COLO829 (cell line): ENCODE measurements at places on chromosomes 4 and X.
A peak's percentile ranks its signal among the peaks of the same experiment; 100 is the strongest.

DNA sequence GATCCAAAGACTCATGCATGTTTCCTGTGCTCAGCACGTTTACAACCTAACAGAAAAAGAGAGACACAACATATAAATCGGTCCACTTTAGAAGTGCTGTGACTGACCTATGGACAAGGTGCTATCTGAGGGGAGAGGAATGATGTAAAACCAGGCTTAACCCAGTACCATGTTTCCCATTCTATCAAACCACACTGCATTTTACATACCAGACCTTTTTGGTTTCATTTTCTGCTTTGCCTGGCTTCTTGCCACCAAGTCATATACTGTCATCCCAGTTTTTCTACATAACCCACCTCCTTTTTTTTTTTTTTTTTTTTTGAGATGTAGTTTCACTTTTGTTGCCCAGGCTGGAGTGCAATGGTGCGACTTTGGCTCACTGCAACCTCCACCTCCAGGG lies 82.2 kb downstream of the KLF8 start:
- DNase-seq = no peak

DNA sequence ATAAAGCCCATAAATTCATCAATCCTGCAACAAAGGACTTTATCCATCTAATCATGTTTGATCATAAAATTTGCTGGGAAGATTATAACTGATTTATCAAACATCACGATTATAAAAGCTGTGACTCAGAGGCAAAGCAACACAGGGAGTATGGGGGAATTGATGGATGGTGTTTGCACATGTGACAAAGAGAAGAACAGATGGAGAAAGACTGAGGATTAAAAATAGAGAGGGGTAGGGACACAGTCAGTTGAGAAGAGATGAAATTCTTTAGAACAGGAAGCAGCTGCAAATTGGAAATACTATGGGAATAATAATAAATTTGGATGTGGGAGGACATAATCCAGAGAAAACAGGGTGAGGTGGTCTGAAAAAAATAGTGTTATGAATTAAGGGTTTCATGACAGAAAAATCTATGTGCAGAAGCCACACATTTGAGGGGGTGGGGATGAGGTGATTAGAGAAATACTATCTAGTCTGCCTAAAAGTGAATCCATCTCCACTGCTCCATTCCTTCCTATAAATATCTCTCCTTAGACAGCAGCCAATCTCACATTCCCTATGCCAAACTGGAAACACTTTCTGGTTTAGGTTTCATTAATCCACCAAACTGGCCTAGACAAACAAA lies 6.2 kb downstream of the PRR32 start:
- no peak for DNase-seq

GRCh38 chr4:158147151-158147550 lies 25.7 kb downstream of the GASK1B start:
- DNase-seq = no peak

GRCh38 chrX:47828984-47829383 lies 7.7 kb upstream of the ZNF81 start:
- DNase-seq = no peak

DNA sequence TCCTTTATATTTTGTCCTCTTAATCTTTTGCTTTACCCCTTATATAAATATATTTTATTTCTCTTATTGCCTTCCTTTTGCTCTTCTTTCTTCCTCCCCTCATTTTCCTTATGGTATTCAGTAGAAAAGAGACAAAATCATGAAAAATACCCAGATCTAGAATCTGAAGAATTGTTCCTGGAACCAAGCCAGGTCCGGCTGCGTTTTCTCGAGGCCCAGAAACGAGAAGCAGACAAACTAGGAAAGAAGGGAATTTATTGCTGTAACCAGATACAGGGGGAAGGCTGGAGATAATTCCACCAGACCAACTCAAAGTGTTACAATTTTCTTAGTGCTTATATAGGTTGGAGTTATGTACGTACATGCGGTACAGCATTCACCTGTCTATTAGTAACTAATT lies 328.7 kb downstream of the GABRG1 start:
- DNase-seq = no peak

DNA sequence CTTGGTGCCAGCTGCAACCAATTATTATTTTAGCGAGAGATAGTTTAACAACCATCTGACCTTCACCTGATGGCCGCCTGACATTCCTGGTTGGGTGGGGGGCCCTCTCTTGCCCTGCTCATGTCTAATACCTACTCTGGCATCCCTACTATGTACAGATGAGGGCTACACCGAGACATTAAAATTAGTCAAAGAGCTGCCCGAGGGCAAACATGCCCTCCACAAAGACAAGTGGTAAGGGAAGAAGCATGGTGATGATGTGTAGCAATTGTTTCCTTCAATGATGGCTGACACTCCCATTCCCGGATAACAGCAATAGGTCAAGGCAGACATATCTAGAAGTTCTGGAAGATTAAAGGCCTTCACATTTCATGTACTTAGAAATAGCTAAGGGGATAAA lies 49.6 kb downstream of the MAP7D3 start:
- no peak for DNase-seq

DNA sequence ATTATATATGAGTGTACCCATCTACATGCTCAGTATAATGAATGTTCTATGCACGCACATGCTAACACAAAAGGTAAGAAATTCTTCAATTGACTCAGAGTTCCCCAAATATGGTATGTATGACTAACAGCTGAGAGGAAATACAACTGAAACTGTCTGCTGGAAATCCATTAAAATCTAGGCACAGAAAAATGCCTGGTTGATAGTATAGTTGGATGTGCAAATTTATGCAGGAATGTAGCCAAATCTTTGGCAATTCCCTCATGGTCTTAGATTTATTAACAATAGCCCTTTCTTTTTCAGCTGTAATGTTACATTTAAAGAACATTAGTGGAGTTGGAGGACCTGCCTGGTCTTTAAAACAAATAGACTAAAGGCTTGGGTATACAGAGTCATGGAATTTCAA lies 5.5 kb downstream of the CAMK2D start:
- DNase-seq = peak; percentile 87

DNA sequence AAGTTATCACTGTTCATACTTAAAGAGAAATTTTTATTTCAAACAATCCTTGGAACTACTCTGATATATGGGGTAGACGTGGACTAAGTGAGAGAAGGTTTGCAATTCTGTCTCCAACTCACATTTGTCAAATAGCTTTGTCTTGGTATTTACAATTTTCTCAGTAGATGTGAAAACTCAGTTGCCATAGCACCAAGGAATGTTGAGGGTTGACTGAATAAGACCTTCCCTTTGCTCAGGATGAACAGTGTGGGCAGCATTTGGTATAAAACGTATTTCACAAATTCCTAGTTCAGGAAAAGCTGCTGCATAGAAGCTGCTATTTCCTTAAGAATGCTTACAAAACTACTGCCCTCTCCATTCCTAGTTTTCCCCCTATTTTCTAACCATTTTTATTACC lies 399.5 kb downstream of the NKX6-1 start:
- DNase-seq = no peak

- DNase-seq = no peak
Measured at GRCh38 chr4:36771411-36772153, 473.0 kb upstream of the NWD2 start.

GRCh38 chr4:102423375-102423774 lies 77.8 kb upstream of the NFKB1 start:
- no peak for DNase-seq

GRCh38 chr4:76535603-76536372 lies 100.8 kb downstream of the SHROOM3 start:
- DNase-seq = no peak

DNA sequence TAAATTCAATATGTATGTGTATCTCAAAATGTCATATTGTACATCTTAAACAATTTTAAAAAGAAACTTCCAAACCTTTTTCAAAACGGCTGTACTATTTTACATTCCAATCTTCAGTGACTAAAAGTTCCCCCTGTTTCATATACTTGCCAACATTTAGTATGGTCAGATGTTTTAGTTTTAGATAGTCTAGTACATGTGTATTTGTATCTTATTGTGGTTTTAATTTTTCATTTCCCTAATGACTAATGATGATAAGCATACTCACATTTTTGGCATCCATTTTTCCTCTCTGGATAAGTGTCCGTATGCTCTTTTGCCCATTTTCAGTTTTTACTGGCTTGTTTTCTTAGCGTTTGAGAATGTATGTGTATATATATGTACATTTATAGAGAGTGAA lies 212.2 kb upstream of the MAGEB18 start:
- DNase-seq = no peak

DNA sequence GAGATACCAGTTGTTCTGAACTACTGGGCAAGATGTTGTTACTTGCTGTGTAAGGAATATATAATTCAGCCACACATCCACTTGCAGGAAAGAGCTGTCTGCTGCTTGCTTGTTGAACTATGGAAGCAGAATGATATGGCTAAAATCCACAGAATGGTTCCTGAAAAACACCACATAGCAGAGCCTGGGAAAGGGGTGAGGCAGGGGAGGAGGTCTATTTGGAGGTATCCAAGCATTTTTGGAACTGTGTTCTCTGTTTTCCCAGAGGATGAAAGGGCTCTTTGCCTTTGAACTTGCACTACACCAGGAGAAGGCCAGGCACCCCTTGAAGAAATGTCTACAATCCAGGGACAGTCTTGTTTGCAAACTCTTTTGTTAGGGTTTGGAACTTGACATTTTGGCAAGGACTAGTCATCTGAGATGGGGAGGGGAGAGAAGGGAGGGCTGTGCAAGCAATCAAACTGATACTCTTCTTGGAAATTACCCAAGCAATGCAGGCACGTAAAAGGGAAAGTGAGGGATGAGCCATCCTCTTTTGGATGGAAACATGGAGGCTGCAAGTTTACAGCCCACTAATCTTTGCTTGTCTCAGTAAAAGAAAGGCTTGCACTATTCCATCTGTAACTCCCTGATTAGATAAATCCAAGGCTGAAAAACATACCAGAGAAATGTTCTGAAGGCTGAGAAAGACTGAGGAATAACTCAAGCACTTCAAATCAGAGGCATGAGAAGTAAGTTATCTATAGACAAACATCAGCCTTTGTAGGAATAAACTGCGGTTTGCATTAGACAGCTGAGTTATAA lies 141.0 kb downstream of the TSPAN5 start:
- no peak for DNase-seq

- no peak for DNase-seq
Measured at GRCh38 chr4:110483516-110483915, 7.6 kb downstream of the ENPEP start.

DNA sequence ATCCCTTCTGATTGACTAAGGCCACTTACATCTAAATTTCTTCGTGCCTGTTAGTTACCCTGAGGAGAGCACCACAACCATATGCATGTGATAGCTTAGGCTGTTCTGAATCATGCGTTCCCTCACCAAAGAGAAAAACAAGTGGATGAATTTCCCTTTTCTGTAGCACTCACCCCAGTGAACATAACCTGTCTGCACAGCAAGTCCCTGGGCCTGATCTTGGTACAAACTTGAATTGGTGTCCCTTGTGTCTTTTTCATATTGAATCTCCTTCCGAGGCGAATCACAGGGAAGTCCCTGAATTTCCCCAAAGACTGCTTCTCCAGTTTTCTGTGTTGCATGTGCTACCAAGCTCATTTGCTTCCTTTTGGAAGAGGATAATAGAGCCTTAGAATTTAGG lies 100.4 kb downstream of the KLHL8 start:
- no peak for DNase-seq

GRCh38 chr4:304969-305680 lies at the start of gene ZNF732:
ZNF732 (minus strand) TSS chr4:305474; CDS start chr4:305310, 164 bp downstream.
- DNase-seq = no peak

- no peak for DNase-seq
Measured at GRCh38 chr4:186151499-186151898, 39.9 kb upstream of the CYP4V2 start.

DNA sequence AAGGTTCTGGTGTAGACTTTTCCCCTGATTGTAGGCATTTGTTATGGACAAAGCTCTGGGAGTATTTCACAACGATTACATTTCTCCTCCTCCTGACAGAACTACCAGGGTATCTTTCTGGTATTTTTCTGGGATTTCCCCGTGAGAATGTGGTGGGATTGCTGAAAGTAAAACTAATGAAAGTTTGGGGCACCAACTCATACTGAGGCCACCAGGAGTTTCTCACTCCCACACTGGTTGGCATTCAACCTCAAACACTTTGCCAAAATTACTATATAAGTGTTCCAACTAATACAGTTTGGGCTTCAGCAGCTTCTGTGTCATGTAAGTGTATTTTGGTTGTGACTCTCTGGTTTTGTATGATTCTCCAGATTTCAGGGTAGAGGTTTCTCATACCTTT lies 855.1 kb downstream of the GLUD2 start:
- DNase-seq = no peak

DNA sequence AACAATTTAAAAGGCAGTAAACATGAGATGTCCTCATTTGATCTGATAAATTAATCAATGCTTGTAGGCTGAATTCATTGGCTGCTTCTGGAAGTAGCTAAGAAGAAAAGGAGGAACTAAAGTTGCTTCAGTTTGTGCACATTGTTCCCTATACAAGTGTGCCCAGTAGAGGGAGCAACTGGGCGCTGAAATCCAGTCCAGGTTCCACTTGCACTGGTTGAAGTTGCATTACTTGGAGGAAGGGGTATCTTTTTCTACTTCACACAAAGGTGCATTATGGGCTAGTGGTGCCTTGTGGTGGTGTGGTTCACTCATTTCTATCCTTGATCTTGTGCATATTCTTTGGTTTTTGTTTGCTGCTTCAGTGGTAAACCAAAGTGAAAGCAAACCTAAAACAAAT lies 67.9 kb upstream of the SOX3 start:
- DNase-seq = peak; percentile 6

- no peak for DNase-seq
Measured at GRCh38 chrX:53383376-53384076, 38.9 kb downstream of the SMC1A start.
